Spinal cord (tissue), 10 donors: ENCODE measurements at places on chromosomes 2 and 18.

GRCh38 chr2:165003443-165004130 is 48.3 kb upstream of the SLC38A11 start:
- DNase-seq = no peak

DNA sequence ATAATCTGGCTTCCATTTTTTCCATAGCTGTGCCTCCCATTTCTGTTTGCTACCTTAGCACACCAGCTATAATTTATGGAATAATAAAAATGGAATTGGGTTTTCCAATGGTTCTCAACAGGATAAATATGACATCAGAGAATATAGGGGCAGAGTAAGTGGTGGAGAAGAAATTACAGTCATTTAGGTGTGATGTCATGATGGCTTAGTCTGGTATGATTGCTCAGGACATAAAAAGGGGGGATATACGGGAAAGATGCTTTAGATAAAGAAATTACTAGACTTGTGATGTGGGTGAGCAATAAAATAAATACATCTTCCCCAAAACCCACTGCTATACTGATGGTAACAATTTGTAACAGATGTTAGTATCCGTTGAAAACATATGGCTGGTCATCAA is 21.6 kb upstream of the KIF5C start:
- no peak for DNase-seq

DNA sequence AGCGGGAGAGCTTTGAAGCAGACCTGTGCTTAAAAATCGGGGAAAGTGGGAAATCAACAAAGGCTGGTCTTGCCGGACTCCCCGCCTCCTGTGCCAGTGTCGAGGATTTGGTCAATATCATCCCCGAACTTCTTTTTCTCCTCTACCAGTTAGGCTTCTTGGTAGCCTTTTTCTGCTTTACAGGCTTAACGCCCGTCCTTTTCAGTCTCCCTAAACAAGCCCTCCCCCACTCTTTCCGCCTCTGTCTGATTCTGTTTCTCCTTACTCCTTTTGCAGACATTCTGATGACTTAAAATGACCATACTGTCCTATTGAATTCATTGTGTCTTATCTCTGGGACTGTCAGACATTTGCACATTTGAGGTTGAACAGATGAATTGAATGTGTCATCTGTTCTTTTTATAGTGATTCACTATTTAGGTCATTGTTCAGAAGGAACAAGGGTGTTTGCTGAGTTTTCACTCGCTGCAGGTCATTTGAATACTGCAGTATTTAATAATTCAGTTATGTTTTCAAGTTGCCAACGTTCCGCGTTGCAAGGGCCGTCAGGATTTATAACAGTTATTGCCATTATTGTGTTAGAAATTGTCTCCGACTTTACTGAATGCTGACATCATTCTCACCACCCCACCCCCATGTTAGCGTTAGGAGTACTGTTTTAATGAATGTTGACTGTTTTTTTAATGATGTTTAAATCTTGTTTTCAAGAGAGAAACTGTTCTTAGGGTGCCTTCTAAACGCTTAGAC is 1.1 kb downstream of the ITGAV start:
- no peak for DNase-seq

GRCh38 chr18:22914633-22915032 is 18.5 kb upstream of the RBBP8 start:
- DNase-seq = no peak

DNA sequence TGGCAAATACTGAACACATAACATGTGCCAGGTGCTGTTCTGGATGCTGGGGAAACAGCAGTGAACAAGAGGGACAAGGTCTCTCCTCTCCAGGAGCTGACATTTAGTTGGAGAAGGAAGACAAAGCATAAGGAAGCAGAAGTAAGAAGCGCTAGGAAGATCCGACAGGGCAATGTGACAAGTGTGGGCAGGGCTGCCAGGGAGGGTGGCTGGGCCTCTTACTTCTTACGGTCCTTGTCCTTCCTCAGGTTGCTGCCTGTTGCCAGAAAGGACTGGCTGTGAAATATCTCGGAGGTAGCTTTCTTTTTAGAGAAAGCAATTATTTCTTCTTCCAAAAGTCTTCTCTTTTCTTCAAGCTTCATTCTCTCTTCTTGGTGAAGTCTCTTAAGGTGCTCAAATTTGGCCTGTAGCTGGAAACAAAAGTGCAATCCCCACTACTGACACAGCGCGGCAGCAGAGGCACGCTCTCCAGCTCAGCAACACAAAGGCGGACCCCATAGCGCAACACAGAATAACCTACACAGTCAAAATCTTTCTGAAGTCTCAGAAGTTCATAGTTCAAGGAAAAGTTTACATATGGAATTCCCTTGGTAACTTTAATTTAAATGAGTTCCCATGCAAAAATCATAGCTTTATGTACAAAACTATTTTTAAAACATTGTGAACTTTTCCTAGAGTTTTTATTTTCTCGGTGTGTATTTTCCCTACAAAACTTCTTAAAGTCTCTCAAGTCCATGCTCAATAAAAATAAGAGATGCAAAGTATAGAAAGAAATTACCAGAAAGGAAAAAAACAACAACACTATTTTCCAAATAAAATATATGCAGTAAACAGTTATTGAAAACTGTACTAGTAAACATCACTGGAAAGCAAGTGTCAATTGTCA is 67.7 kb downstream of the SEPTIN10 start:
- DNase-seq = peak; percentile 44

GRCh38 chr2:105116348-105116747 is 78.5 kb downstream of the MRPS9 start:
- DNase-seq = no peak

GRCh38 chr2:101124643-101125366 is 26.4 kb downstream of the TBC1D8 start:
- DNase-seq = no peak

- no peak for DNase-seq
Measured at GRCh38 chr2:64056021-64056420, 36.8 kb upstream of the VPS54 start.

- no peak for DNase-seq
Measured at GRCh38 chr2:44843641-44844310, 97.7 kb upstream of the SIX3 start.

GRCh38 chr2:19600506-19600905 is 242.1 kb upstream of the OSR1 start:
- DNase-seq = no peak

DNA sequence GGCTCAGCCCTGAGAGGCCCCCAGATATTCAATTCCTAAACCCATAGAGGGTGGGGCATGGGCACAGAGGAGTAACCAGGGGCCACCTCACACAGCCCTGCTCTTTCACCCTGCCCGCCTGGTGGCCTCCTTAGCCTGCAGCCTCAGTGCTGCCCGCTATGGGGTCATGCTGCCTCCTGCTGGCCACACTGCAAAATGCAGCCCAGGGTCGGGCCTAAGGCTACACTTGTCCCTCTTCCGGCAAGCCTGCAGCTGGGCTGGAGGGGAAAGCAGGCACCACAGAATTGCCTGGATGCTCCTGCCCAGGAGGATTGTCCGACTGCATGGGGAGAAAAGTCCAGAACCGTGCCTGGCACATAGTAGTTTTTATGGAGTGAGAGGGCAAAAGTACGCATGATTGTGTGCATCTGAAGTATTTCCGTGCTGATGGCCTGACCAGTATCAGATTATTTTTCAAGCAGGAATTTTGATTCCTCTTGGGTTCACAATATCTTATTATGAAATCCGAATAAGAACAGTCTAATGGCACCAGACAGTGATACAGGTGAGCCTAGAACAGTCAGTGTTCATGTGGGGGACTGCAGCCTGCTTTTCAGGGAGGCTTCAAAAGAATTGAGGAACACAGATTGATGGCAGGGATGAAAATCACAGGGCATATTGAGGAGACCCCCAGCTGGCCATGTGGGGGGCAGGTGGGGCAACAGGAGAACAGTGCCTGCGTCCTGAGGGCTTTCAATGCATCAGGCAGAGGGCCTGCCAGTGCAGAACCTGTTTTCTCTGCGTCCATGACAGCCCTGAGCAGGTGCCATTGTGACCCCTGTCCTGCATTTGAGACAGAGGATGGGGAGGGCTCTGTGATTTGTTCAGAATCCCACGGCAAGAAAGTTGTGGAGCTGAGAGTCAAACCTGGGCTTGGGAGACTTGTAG is 51.2 kb upstream of the ALPP start:
- DNase-seq = peak; percentile 87

DNA sequence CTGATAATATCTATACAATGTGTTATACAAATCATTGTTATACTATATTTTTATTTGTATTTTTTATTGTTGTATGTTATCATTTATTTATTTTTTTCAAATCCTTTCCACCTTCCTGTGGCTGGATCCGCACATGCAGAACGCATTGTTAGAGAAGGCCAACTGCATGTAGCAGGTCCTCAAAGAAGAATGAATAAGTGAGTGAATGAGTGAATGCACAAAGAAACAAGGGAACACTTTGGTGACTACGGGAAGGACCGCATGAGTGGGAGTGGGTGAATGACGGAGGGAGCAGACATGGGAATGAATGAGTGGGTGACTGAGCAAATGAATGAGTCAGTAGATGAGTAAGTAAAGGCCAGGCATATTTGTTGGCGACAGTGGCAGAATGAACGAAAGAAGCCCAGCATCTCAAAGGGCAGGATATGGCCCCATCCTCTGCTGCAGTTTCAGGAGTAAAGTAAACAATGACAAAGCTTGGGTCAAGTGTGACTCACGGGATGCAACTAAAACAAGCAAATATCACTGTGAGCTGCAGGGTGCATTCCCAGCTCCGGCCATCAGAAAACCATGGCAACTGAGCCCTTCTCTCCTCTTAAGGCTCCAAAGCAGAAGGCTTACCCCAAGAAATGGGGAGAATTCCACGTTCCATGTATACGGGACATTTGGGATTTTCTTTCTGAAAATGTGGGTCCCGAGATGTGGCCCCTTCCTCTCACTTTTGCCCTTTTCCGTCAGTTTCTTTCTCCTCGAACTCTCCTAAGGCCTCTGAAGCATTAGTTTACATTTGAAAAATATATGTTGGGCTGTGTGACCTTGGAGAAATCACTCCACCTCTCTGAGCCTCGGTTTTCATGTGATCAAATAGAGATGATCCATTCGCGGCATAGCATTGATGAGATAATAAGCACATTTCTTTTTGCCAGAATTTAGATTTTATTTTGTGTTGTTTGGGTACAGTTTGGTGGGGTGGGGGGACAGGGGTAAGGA is 24.5 kb downstream of the KCNF1 start:
- no peak for DNase-seq

- DNase-seq = no peak
Measured at GRCh38 chr2:42799881-42800280, 7.5 kb upstream of the HAAO start.

DNA sequence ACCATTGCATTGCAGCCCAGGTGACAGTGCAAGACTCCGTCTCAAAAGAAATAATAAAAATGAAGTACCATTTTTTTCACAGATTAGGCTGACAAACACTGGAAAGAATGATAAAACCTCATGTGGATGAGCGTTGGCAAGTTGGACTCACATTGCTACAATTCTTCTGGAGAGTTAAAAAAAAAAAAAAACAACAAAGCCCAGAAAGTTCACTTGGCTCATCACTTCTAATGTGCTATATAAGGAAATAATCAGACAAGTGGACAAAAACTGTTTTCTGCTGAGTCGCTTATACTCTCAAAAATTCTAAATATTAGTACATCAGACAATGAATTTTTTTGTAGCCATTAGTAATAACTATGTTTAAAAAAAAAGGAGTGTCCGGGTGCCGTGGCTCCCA is 38.4 kb downstream of the PKP4 start:
- DNase-seq = no peak

GRCh38 chr2:237324405-237324831 is 89.5 kb downstream of the COL6A3 start:
- no peak for DNase-seq

DNA sequence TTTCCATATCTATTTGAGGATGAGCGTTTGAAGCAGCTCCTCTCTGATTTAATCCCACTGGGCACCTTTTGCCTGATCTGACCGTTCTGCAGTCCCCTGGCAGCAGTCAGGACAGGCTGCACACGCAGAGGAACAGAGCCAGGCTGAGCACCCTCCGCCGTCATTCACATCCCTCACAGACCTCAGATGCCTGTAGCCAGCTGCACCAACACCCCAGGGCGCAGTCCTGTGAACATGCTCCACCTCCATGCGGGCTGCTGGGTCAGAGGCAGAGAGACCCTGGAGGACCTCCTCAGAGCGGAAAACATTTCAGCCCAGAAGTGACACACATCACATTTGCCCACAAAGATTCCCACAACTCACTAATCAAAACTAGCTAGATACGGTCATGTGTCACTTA is 146.1 kb downstream of the SEPTIN10 start:
- no peak for DNase-seq

DNA sequence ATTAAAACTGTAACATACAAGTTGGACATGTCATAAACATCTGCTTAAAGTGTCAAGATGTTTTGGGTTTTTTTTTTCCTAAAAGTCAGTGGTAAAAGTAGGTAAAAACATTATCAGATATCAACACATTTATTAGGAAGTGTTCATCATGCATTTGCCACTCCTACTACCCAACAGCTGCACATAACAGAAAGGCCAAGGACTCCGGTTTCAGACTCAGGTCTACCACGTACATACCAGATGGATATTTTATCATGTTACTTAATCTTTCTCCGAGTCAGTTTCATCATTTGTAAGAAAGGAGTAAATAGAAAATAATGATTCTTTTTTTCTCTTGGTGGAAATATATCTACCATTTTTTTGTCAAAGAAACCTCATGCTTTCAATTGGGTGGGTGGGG is 192.3 kb downstream of the UBE2E3 start:
- no peak for DNase-seq

GRCh38 chr2:13414897-13415296 is 698.2 kb downstream of the TRIB2 start:
- peak; percentile 4 for DNase-seq

DNA sequence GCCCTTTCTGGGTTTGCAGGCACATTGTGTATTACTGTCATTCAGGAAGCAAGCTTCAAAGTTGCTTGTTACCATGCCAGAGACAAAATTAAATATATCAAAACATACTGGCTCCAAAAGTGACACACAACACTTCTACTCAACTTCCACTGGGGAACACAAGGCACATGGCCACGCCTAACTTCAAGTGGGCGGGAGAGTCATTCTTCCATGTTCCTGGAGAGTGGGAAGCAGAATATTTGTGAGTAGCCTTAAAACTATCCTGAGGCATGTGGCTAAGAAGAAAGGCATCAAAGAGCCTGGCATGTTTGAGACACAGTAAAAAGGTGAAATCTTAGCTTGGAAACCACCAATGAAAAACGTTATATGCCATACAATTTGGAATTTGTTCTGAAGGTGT is 90.5 kb upstream of the TACR1 start:
- DNase-seq = no peak

- DNase-seq = no peak
Measured at GRCh38 chr2:166138144-166138543, 10.3 kb upstream of the SCN1A start.
